Chondrocyte (in vitro differentiated cells): ENCODE measurements at places on chromosomes 5 and 9. TPM values are rescaled to one million over a fixed set of nuclear protein-coding genes. Genes with fewer than 3 reads are reported as not detected.

GRCh38 chr9:127835991-127836516 lies 18.4 kb downstream of the ENG start:
- no peak for DNase-seq

DNA sequence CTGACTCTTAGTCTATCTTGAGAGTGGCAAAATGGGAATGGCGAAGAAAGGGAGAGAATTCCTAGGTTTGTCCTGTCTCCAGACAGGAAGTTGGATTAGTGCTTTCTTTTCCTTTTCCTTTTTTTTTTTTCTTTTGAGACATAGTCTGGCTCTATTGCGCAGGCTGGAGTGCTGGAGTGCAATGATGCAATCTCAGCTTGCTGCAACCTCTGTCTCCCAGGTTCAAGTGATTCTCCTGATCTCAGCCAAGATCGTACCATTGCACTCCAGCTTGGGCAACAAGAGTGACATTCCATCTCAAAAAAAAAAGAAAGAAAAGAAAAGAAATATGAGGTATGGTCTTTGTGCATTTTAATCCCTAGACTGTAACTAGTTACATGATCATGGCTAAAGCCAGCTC lies 12.6 kb upstream of the KIF27 start:
- DNase-seq = no peak

- no peak for DNase-seq
These were observed 37.9 kb downstream of the SPZ1 start for GRCh38 chr5:80357671-80358070.

DNA sequence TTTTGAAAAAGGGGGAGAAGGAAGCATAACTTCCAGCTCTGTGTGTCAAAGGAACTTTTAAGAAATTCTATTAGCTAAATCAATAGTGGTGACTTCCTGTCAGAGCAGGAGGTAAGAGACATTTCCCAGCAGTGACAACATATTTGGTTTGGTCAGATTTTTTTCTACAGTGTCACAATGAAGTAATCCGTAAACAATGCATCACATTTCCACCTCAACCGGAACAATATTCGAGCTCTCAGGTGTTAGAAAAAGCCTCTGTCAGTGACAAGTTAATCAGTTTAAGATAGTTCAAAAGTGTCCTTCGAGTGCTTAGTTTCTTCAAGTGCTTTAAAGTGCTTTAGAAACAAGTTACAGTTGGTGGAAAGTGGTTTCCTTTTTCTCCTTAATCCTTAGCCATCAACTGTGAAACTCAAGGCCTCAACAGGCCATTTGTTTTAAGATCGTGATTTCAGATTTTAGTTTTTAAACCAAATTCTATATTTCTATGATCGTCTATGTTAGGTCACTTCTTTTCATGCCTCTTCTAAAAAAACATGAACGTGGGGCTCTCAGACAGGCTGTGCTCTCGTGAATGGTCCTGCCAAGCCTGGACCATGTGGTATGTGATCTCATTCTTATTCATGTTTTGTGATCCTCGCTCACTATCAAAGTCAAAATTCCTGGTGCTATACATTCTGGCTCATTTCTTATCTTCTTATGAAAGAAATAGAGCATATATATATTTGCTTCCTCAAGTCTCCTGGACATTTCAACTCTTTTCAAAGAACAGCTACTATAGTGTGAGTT lies 181.9 kb upstream of the HMHB1 start:
- DNase-seq = no peak

DNA sequence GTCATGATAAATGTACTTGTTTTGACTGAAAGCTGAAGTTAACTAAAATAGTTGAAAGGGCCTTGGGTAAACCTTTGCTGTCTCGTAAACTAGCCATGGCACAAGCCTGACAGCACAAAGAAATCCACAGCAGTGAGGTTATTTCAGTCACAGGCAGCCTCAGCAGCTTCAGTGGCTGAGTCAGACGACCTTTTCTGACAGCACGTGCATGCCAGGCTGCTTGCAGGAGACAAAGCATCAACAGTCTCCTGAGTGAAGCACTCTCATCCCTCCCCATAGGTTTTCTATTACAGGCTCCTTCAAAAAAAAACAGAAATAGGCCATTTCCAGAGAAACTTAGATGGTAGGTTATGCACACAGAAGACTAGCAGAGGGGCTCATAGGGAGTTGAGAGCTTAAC lies 34.6 kb downstream of the OXCT1 start:
- peak; percentile 82 for DNase-seq

DNA sequence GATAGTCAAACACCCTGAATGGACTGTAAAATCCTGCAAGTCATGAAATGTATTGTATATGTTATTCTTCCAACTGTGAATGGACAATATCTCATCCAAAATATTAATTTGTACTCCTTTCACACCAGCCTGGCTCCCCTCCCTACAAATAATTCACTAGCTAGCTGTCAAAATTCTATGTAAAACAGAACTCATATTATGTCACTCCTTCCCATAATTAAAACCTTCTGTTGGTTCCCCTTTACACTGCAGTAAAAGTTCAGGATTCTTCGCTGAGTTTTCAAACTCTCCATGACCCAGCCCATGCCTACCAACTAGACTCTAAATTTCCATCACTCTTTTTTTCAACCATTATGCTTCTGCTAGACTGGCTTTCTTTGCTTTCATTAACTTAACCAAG lies 857.1 kb downstream of the TAF11L14 start:
- DNase-seq = no peak

Gene RABEPK
- 25.3 to 31.8 TPM (median 27.0 TPM) in 3 replicates for total RNA-seq

DNA sequence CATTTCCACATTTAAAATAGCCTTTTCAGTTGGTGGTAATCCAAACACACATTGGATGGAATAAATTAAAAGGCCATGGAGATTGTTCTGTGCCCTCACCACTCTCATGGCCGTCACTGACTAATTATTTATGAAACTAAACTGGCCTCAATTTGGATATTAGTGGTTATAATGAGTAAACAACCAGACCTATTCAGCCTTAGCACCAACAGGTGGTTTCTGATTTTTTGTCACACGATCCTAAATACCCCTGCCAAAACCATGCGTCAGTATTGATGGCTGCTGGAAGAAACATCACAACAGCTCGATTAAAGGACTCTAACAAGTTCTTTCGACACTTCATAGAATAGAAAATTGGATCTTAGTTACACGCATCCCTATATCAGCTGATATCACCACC lies 276.0 kb upstream of the DAP start:
- DNase-seq = no peak

DNA sequence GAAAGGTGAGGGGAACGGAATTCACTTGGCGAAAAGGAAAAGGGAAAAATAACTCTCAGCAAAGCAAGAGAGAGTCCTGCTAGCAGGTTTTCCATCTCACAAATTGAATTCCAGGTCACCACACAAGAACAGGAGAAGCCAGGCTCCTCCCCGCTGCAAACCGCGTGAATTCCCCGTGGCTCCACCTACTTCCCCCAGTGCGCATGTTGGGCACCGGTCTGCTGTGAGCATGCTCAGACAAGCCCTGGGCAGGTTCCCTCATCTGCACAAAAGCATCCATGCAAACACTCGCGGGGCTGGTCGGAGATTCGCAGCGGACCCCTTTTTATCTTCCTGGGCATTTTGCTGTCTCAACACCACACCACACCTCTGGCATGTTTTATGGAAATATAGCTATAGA lies 58.5 kb upstream of the S1PR3 start:
- DNase-seq = no peak

DNA sequence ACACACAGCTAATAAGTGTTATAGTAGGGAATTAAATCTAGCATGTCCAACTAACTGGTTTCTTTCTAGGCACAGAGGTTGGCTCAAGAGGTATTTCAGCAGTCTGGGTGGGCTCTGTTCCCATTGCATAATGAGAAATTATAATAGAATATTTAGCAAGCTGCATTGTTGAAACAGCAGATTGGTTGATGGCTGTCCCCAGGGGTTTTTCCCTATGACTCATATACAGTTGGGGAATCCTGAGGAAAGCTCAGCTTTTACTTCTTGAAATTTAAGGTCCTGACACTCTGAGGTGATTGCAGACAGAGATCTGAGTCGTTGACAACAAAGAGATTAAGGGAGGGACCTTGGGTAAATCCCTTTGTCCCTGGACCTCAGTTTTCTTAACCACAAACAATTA lies 38.3 kb upstream of the TNFSF8 start:
- DNase-seq = no peak

DNA sequence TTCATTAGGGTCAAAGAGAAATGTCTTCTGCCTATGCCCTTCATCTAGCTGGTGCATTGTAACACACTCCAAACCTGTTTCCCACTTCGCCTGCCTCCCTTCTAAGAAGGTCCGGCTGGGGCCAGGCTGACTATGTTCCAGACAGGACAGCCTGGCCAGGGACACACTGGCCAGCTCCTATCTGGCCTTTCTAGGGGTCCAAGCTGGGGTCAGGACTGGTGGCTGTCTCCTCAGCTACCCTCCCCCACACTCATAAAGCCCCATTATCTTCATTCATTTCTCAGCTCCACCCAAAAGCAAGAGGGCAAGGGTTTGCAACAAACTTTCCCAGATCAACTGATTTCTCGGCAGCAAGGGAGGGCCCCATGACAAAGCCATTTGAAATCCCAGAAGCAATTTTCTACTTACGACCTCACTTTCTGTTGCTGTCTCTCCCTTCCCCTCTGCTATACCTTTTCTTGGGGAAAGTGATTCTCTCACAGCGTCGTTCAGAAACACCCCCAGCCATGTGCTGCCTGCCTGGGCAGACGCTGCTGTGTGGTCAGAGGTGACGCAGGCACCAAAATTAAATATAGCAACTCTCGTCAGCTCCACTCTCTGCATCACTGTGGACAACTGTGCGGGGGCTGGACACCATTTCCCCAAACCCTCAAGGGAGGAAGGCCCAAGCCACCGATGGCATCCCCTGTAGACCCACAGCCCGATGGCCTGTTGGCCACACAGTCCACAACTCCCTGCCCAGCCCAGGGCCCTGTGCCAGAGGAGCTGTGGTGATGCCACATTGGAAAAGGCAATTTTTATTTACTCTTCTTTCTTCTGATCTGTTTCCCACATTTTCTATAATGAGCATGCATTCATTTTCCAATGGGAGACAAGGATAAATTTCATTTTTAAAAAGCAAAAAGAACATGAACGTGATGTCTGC lies 6.1 kb downstream of the IL13 start:
- DNase-seq = no peak

GRCh38 chr9:128002959-128003358 lies 22.2 kb upstream of the EEIG1 start:
- no peak for DNase-seq

DNA sequence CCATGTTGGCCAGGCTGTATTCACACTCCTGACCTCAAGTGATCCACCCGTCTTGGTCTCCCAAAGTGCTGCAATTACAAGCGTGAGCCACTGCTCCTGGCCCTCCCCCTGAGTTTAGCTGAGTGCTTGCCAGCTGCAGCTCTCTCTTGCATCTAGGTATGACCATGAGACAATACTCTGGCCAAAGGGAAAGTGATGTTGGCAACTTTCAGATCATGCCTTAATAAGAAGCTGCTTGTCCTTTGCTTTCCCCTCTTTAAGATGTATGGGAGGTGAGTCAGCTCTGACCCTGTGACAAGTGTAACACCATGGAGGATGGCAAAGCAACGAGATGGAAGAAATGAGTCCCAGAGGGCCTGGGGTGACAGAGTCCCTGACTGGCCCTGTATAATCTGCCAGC lies 18.7 kb upstream of the DCAF12 start:
- no peak for DNase-seq

- DNase-seq = no peak
These were observed 20.3 kb downstream of the PAEP start for GRCh38 chr9:135581636-135582426.

Gene PCDHB6
- total RNA-seq = 1.2 to 3.1 TPM (median 1.2 TPM) in 3 replicates

DNA sequence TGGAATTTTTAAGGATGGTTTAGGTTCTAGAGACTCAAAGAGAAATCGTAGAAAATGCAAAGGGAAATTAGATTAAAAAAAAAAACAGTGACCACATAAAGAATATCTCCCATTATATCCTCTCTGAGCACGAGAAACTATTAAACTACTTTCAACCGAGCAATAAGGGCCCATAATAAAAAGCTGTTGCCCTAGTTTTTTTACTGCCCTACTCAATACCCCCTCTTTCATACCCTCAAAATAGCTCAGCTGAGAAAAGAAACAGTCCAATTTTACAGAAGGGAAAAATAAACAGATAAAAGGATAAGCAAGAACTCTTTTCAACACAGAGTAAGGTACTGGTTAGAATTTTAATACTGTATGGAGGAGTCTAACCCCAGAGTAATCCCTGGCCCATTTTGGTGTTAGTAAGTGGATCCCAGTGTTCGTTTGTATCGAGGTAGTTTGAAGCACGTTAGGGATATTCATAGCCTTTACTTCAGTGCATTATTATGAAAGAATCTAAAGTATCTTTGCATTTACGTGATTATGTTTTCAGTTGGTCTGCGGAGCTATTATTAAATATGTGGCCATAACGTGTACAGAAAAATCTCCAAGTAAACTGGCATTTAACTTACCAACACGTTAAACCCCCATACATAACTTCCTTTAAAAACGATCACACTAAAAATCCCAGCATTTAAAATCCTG lies 980 bp upstream of the RHOBTB3 start:
- no peak for DNase-seq

- no peak for DNase-seq
These were observed 386.6 kb downstream of the PLK2 start for GRCh38 chr5:58073243-58073642.

DNA sequence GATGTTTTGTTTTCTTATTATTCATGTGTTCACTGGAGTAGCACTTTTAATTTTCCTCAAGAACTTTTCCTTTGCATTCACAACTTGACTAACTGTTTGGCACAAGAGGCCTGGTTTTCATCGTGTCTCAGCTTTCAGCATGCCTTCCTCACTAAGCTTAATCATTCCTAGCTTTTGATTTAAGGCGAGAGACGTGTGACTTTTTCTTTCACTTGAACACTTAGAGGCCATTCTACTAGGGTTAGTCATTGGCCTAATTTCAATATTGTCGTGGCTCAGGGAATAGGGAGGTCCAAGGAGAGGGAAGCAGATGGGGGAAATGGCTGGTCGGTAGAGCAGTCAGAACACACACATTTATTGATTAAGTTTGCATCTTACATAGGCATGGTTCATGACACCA lies 94.0 kb downstream of the ZNF462 start:
- DNase-seq = no peak

Gene RNF14
- 80.4 to 83.6 TPM (median 83.5 TPM) in 3 replicates for total RNA-seq

DNA sequence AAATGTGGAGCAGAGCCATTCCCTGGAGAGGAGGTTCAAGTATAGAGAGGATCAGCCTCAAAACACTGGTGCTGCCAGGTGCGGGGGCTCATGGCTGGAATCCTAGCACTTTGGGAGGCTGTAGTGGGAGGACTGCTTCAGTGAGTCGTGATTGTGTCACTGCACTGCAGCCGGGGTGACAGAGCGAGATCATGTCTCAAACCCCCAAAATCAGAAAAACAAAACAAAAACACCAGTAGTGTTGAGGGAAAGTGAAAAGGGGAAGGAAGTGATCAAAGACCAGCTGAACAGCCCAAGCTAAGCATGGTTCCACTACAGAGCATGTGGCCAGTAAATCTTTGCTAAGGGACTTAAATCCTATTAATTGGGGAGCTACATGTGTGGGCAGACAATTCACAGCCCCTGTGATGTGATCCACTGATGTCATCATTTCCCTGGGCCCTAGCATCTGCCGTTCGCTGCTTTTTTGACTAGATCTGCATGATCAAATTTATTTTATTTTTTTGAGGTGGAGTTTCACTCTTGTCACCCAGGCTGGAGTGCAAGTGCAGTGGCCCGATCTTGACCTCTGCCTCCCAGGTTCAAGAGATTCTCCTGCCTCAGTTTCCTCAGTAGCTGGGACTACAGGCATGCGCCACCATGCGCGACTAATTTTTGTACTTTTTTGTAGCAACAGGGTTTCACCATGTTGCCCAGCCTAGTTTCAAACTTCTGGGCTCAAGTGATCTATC lies 2.7 kb upstream of the PCBD2 start:
- DNase-seq = no peak

- peak; percentile 72 for DNase-seq
These were observed 37.6 kb downstream of the HRH2 start for GRCh38 chr5:175695161-175696126.

- no peak for DNase-seq
These were observed 50.9 kb downstream of the ACTBL2 start for GRCh38 chr5:57431759-57432158.

Gene SLC34A3
- total RNA-seq = not detected in 3 replicates
